Stimulated activated CD4-positive, alpha-beta T cell treated with anti-CD3 and anti-CD28 coated beads, Interleukin-4, amount 100 ng/mL, for 1 hour (primary cell): ENCODE measurements at places on chromosomes 6 and 20.

- no peak for DNase-seq
These were observed 43.3 kb downstream of the SPATA2 start for GRCh38 chr20:49872056-49872455.

DNA sequence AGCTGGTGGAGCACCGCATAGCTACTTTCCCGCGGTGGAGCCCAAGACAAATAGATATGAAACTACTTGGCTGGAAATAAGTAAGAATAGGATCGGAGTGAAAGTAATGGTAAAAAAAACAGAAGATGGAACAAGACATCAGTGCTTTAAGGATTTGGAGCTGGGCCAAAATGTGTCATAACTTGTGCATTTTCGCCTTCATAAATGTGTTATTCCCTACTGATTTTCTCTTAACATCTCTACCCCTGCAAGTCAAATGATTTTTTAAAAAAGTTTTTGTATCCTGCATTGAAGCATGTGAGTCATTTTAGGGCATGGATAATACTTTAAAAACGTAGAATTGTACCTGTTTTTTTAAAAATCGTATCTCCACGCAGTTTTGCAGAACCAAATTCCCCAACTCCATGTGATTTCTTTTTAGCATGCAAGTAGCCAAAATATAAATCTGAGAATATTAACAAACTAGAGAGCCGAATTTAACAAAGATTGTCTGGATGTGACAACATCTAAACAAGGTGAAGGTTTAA, 882 bp upstream of the FAM184A start:
- no peak for DNase-seq

DNA sequence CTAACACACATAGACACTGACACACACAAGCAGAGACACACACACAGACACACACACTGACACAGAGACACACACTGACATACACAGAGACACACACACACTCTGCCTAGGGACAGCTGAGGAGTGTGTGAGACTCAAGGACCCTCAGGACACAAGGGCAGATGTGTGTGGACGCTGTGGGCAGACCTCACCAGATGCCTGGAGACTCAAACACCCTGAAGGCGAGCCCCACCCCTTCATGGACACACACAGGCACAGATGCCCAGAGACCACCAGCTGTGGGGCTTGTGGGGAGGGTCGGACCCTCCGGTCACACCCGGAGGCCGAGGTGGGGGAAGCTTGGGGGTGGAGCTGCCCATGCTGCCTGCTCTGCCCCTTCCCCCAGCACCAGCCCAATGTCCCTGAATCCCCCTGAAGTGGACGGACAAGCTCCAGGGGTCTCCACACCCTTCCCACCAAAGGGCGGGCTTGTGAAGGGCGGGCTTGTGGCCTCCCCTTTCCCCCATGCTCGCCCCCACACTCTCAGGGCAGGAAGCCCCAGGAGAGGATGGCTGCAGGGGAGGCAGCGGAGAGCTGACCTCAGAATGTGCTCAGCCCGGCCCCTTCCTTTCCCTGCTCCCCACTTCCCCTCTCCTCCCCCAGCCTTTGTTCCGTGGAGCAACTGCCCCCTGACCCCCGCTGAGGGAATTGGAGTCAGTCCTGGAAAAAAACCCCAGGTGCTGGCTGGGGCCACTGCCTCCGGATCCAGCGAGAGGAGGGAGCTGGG, 13.9 kb upstream of the ABHD16B start:
- DNase-seq: no peak

- DNase-seq: no peak
These were observed 16.3 kb upstream of the CST9L start for GRCh38 chr20:23584434-23585199.

DNA sequence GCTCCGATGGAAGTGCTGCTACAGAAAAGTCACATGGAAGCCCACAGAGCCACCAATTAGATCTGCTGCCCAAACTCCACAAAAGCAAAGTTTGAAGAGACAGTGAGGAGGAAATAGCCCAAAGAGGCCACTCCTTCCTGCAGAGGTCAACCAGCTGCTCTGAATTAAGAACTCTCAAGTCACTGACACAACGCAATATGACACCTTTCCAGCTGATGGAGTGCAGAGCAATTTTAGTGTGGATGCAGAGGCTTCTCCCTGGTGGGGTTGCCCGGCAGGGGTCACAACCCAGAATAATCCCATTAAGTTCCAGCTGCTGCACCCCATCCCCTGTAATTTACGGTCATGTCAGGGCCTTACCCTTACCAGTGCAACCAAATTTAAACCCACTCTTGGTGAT, 361.9 kb upstream of the JARID2 start:
- DNase-seq: no peak

- DNase-seq: peak; percentile 26
These were observed 8.8 kb upstream of the PERP start for GRCh38 chr6:138115877-138116660.

DNA sequence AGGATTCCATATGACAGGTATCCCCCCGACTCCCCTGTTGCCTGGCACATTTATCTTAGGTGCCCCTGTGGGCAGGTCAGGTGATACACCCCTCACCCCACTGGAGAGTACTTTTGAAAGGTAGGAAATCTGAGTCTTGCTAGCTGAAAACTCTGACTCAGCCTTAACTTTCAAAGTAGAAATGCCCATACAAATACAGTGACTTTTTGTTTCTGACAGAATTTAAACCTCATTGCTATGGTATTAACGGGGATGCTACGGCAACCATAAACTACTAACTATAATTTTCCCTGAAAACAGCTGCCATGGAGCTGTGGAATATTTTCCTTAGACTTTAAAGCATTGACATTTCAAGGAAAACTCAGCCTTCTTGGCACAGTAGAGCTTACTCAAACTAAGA, 536.0 kb downstream of the RFPL4B start:
- no peak for DNase-seq

DNA sequence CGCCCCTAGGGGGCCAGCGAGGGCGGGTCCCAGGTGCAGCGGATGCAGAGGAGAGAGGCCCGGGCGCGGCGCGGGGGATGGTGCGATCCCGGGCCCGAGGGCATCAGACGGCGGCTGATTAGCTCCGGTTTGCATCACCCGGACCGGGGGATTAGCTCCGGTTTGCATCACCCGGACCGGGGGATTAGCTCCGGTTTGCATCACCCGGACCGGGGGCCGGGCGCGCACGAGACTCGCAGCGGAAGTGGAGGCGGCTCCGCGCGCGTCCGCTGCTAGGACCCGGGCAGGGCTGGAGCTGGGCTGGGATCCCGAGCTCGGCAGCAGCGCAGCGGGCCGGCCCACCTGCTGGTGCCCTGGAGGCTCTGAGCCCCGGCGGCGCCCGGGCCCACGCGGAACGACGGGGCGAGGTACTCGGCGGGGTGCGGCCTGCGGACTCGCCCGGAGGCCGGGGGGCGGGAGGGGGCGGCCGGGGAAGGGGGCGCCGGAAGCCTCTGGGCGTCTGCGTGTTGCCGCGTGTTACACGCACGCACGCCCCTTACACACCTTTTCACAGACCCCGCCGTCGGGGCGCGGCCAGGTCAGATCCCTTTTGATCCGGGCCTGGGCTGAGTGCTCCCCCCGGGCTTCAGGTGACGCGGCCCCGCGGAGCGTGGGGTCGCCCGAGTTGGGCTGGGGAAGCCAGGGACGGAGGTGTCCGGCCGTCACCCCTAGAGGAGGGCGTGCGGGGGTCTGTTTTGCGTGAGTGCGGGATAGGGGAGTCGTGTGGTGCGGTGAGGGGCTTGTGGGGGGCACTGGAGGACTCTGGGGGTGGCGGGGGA, 412 bp downstream of the TRIB3 start:
- DNase-seq: peak; percentile 73

DNA sequence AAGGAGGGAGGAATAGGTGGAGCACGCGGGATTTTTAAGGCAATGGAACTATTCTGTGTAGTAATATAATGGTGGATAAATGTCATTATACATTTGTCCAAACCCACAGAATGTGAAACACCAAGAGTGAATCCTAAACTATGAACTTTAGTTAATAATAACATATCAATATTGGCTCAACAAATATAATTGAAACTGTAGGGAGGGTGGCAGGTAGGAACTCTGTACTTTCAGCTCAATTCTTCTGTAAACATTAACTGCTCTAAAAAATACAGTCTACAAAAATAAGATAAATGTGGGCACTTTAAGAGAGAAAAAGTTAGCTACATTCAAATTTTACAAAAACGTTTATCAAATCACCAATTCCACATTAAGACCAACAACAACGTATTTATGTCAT, 136.7 kb upstream of the RUNX2 start:
- DNase-seq: no peak
